ENCODE measurements at places on chromosomes 11 and 22. TPM values are rescaled to one million over a fixed set of nuclear protein-coding genes. Genes with fewer than 3 reads are reported as not detected.
A peak's percentile ranks its signal among the peaks of the same experiment; 100 is the strongest.

Gene SC5D
- 25.6 TPM for polyA plus RNA-seq

DNA sequence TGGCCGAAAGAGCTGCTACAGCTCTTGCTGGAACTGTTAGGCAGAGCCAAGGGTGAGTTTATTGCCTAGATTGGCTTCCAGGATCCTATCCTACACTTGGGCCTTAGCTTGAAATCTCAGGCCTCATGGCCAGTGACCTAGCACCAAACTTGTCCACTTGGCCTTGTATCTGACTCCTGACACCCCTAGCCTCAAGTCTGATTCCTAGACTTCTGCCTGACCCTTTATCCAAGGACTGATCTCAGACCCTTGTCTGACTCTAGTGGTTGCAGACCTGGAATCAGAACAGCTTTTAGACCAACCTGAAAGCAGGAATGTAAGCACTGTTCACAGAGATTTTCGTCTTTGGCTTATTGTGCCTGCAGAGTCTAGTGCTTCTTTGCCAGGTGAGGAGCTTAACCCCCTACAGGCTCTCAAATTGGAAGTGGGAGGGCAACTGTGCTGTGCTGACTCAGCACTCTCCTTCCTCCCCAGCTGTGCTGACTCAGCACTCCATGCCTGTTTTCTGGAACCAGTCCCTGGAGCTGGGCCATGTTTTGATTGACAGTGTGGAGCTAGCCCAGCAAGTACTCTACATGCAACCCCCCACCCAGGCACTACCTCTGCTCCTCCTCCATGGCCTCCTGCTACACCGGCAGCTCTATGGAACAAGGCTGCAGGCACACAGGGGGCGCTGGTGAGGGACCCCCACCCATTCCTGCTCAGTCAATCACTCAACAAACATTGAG lies 35.1 kb downstream of the RRP8 start:
- H3K27me3 ChIP-seq, result no peaks in the 10 kb centered on the region
- no peak overlapping the region for H3K4me3 ChIP-seq
- H3K4me1 ChIP-seq, result no peaks in the 10 kb centered on the region
- no peak for DNase-seq

- no peaks in the 10 kb centered on the region for H3K36me3 ChIP-seq
- DNase-seq, result peak; percentile 60
- no peaks in the 10 kb centered on the region for H3K4me1 ChIP-seq
Measured at GRCh38 chr22:28773461-28773867, 969 bp downstream of the CCDC117 start.

DNA sequence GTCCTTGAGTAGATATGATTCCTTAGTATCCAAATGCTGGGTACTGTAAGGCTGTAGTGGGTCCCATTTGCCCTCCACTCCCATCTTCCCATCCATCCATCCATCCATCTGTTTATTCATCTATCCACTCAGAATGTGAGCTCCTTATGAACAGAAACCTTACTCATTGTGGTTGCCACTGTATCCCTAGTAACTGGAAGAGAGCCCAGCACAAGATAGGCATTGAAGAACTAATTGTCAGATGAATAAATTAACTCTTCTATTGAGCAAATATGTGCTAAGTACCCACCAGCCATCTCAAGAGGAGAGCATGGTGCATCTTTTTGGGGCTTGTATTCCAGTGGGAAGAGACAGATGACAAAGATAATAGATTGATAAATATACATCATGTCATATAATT lies 86.4 kb upstream of the SEZ6L start:
- no peaks in the 10 kb centered on the region for H3K27me3 ChIP-seq
- DNase-seq, result no peak
- H3K36me3 ChIP-seq, result no peaks in the 10 kb centered on the region
- H3K27ac ChIP-seq, result no peak overlapping the region

DNA sequence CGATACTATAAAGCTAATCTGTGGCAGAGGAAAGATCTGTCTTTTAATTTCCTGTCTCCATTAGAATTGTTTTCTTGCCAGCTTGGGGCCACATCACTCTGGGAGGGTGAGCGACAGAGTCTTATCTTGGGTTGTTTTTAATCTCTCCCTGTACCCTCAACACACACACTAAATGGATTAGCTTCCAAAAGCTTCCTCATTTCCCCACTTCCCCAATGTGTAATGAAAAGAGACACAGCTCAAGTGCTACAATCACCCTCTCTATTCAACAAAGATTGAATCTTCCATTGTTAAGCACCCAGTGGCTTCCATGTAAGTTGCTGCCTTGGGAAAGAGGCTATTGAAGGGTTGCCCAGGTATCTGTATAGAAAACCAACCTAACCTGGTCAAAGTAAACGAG lies 6.1 kb upstream of the ASCL3 start:
- H3K27ac ChIP-seq, result no peak overlapping the region
- H3K27me3 ChIP-seq, result no peaks in the 10 kb centered on the region
- no peak for DNase-seq
- H3K36me3 ChIP-seq, result peaks cover 2% of the 10 kb centered on the region
- no peak overlapping the region for H3K4me3 ChIP-seq

GRCh38 chr11:105181100-105181499 lies 41.5 kb upstream of the CARD18 start:
- DNase-seq, result no peak
- no peaks in the 10 kb centered on the region for H3K36me3 ChIP-seq
- H3K27ac ChIP-seq, result no peak overlapping the region
- no peak overlapping the region for H3K4me3 ChIP-seq
- H3K27me3 ChIP-seq, result no peaks in the 10 kb centered on the region

DNA sequence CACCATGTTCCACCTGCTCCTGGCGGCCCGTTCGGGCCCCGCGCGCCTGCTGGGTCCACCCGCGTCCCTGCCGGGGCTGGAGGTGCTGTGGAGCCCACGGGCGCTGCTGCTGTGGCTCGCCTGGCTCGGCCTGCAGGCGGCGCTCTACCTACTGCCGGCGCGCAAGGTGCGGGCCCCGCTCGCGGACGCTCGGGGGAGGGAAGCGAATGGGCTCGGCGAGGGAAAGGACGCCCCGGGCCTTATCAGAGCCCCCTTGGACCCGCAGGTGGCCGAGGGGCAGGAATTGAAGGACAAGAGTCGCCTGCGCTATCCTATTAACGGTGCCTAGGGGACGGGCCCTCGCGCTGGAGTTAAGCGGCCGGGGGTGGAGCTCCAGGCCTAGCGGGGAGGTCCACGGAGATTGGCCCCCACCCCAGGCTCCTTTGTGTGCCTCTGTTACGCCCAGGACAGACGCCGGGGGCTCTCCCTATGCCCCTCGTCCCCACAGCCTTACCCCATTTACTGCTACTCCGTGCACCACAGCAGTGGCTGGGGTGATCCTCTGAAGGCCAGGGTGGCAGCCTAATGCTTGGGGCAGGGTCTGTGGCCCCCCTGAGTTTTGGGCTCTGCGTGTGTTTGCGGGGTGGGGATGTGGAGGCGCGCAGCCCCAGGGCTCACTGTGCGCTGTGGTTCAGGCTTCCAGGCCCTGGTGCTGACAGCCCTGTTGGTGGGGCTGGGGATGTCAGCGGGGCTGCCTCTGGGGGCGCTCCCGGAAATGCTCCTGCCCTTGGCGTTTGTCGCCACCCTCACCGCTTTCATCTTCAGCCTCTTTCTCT lies 1.1 kb downstream of the TM7SF2 start:
- H3K27ac ChIP-seq, result peak overlapping the region; percentile 14
- H3K4me1 ChIP-seq, result peaks cover 24% of the 10 kb centered on the region
- peaks cover 14% of the 10 kb centered on the region for H3K36me3 ChIP-seq
- no peaks in the 10 kb centered on the region for H3K27me3 ChIP-seq
